ENCODE measurements at places on chromosomes 6 and 20.

DNA sequence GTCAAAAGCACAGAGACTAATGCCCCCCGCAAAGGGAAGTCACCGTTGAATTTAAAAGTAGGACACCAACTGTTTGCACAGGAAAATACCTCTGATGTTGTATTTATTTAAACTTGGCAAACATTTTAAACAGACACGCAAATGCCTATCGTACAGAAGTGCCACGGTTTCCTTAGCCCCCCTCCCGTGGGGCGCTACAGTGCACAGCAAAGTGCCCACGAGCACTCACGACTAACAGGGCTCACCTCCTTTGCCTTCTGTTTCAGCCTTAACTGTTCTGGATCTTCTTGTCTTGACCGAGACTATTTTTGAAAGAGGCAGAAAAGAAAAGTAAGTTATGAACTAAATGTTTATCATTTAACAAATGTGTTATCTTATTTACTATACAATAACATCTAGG is 67.8 kb downstream of the TAF4 start:
- no peak for DNase-seq

- DNase-seq, result no peak
Measured at GRCh38 chr20:16672299-16672698, 57.5 kb upstream of the SNRPB2 start.

GRCh38 chr6:25218346-25218745 is 60.8 kb upstream of the CARMIL1 start:
- DNase-seq, result no peak

DNA sequence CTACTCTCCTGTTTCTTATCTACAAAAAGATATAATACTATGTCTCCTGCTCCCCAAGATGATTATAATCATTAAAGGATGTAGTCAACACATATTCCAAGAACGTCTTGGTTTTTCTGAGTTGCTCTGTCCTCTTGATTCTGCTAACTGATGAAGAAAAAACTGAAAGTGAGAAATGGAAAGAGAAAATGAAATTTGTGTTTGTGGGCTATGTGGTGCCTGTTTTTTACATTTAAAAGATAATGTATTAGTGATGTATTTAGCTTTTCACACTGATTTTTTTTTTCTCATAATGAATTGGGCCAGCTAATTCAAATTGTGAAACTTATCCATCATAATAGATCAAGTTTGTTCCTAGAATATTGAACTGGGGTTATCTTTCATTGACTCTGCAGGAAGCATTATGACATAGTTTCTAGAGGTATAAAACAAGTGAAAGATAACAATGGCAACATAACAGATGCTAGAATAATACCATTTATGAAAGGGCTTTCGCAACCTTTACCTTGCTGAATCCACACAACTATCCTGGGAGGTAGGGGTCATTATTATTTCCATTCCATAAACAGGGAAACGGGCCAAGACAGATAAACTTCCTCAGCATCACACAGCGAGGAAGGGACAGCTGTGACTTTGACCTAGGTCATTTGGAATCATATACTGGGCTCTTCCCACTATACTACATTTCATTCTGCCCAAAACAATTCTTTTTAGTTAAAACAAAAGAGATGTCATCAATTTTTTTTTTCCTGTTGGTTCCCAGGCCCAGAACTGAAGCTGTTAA is 336.7 kb downstream of the GJA1 start:
- no peak for DNase-seq

GRCh38 chr20:34970846-34971560 is 15.3 kb downstream of the MYH7B start:
- no peak for DNase-seq

DNA sequence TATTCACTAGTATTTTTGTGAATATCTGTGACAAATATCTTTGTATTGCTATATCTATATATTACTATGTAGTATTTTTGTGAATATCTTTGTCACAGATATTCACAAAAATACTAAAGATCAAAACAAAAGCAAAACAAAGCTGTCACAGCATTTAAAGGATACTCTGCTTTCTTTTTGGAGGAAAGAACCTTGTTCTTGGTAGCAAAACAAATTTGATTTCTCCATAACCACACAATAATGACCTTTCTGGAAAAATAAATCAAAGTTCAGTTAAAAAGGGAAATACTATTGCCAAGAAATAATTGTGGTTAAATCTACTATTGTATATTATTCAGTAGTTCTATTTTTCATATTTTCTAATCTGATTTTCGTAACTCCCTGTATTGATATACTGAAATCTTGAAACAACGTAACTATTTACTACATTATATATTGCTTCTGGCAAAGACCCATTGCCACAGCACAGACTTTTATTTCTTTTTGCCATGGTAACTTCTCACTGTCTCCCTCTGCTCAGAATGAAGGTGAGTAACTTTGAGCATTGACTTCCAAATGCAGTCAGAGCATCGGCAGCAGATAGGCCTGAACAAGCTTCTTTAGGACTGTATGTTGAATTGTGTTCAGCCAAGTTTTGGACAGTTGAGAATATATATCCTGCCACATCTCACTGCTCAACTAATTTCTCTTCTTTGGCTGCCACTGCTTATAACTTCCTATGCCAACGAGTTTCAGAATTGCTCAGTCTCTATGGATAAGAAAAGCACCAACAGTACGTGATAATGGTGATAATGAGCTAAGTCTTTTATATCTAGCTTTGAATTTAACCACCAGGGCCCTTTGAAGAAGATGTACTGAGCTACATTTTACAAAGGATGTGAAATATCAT is 1097.2 kb upstream of the GJE1 start:
- DNase-seq, result no peak

GRCh38 chr6:24856901-24857670 is 58.4 kb upstream of the ARMH2 start:
- no peak for DNase-seq

DNA sequence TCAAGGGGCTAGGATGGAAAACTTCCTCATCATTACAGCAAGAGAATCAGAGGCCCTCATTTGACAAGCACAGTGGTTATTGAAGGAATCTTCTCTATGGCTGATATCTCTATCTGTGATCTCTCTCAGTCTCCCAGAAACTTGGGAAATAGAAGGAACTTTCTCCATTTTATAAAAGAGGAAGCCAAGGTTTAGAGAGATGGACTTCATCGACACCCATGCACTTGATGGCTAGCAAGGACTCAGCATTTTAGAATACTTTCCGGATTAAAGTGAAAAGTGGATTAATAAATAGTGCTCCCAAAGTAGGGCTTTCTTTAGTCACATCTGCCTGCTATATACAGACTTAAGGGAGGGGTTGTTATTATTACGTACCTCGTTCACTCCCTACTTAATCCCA is 34.2 kb upstream of the TGM3 start:
- no peak for DNase-seq

DNA sequence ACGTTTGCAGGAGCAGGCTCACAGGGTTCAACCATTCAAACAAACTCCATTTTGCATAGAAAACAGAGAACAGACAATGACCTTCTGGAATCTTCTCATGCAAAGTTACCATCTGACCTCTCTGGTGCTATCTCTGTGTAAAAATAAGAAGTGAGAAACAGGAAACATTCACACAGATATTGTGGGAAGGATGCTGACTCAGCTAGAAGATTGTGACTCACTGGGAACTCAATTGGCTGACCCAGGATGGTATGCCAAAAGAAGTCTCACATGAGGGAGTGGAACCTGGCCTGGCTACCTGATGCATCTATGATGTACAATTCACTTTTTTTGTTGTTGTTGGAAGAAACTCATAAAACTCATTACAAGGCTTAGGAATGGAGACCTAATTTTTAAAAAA is 61.1 kb upstream of the TBX18 start:
- no peak for DNase-seq

DNA sequence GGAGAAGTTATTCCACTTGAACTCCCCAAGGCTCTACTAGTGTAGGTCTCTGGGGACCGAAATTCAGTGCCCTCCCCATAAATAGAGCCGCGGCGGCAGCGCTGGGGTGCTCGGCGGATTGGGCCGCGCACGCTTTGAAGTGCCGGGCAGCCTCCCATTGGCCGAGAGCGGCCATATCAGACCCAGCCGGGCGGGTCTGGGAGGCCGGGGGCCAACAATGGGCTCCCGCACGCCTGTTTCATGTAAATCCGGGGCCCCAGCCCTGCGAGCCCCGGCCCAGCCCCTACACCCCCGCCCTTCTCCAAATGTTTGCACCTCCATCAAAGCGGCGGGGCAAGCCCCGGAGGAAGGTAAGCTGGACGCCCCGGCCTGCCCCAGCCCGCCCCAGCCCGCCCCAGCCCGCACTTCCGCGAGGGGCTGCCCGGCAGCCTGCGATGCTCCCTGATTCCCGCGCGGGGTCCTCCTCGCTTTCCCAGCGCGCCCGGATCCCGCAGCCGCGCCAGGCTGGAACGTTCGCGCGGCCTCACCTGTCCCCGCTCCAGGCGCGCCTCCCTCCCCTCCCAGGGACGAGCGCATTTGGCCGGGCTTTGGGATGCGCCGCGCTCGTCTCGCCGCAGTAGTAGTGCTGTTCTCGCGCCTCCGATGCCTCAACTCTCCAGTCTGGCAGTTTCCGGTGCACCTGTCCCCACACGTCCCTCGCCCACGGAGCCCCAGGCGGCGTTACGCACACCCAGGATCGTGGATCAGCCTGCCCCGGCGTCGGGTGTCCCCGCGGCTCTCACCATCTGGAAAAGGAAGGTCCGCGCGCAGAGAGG is at the start of gene TBXT:
Gene TBXT (minus strand): TSS at position 51 of the 815 bp plus-strand sequence. CDS start 260 bp downstream, outside the sequence.
- DNase-seq, result no peak

DNA sequence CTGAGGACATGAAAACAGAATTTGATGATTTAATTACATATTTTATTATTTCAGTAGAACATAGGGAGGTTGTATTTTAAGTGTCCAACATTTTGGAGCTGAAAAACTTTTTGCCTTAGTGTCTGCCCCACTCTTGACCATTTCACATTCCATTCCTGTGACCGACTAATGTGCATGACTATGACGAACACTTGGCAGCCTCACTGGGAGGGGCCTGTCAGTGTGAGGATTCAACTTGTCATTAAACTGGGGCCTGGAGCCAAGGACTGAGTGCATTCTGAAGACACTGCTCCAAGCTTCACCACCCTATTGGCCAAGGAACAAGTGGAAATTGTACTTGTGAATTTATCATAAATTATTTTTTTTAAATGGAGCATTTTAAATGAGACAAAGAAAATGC is 661.3 kb downstream of the BCKDHB start:
- no peak for DNase-seq

DNA sequence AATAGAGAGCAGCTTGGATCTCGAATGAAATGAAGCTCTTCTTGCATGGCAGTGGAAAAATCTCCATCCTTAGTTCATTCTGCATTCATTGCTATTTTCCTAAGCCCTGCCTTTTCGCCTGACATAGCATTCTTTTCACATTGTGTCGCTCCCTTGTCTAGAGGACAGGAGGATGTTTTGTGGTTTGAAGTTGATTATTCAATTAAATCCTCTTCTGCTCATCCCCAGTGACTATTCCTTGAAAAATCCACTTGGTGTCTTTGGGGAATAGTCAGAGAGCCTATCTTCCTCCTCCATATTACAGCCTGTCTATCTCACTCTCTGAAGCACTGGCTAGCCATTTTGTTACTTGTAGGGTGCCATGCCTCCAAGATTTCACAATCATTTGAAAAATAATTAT is 161.2 kb downstream of the KLHL32 start:
- no peak for DNase-seq

- no peak for DNase-seq
Measured at GRCh38 chr6:158684311-158684710, 34.5 kb downstream of the SYTL3 start.

DNA sequence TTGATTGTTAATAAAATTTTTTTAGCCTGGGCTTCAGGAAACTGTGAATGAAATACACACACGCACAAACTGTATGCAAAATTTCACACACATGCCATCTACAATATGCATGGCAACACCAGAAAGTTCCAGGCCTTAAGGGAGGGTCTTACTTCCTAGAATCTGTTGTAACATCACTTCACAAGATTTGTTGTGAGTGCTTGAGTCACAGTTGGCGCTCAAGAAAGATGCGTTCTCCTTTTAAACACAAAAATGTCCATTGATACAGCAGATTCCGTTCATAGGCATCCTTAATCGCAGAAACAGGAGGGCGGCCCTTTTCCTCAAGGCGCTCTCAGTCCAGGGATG is 485 bp upstream of the RTF2 start:
- no peak for DNase-seq

DNA sequence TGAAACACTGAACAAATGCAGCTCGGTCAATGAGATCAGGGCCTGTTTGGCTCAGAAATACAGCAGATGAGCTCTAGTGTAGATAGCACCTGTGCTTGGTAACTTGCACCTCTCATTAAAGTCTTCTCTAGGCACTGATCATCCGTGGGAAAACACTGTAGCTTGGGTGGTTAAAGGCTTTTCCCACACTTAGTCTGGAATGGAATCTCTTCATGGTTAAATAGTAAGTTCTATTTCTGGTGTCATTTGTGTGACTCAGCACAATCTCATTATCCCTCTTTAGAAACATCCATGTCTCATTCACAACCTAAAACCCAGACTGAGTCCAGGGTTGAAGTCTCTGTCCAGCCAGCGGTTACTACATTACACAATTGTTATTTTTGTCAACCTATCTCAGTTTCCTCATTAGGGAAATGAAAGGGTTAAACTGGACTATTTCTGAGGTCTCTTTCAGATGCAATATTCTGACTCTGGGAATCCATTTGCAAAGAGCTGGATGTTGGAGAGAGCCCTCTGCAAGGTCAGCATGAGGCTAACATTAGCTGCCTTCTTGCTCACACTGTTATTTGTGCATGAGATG is 125.0 kb downstream of the ZDHHC14 start:
- DNase-seq, result no peak

- DNase-seq, result no peak
Measured at GRCh38 chr6:57261926-57262325, 39.8 kb upstream of the RAB23 start.

DNA sequence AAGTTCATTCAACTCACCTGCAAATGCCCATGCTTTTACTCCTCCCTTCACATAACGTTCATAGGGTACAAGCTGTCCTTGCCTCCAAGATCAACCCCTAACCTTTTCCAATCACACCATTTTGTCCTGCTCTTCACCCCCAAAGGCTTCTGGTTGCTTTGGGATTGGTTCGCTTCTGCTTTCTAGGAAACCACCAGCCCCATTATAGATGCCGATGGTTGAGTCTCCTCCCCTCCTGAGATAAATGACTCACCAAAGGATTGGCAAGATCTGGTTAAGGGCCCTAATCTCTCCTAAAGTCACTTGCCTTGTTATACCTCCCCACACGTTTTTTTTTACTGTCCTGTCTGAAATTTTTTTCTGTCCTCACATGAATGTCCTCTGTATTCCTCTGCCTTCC is 311.4 kb downstream of the HACE1 start:
- no peak for DNase-seq

DNA sequence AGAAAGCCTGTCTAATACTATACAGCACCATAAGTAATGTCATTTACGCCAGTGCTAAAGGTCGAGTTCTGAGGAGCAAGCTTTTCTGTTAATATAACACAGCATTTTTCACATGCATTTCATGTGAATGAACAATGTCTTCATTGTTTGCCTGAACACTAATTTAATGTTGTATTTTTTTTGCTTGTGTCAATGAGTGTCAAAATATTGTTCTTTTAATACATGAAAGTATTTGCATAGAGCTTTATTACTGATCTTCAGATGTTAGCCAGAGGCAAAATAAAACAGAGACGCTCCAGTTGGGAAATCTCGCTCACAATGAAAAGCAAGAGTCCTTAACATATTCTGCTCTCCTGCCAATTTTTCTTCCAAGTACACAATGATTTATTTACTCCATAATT is 151.8 kb downstream of the FOXC1 start:
- DNase-seq, result no peak

- DNase-seq, result no peak
Measured at GRCh38 chr6:2355150-2355549, 109.7 kb upstream of the GMDS start.

GRCh38 chr20:52171025-52171424 is 20.6 kb downstream of the ZFP64 start:
- no peak for DNase-seq

Data from NCI-H1694 treated with DMSO at 0.1 percent for 48 hours (cell line).